ENCODE measurements at places on chromosomes 6 and 20.

DNA sequence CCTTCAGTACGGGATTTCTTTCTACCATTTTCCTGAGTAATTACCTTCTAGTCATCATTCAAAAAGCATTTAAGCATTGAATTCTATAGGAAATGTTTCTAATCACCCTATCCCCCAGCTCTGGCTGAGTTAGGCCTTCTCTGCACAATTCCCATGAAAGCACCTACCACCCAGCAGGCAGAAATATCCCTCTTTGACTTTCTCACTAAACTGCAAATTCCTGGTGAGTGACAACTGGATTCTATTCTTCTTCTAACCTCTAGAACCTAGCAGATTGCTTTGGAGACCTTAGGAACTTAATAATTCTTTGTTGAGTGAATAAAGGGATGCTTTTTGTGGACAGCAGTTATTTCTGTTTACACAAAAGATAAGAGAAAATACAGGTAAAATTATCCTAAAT lies 328.7 kb downstream of the LAMA2 start:
- no peak for DNase-seq

- no peak for DNase-seq
These were observed 127.9 kb upstream of the BACH2 start for GRCh38 chr6:90424580-90424979.

GRCh38 chr6:30781743-30782424 lies 37.5 kb upstream of the IER3 start:
- DNase-seq: no peak

- DNase-seq: no peak
These were observed 9.9 kb downstream of the LAMA5 start for GRCh38 chr20:62357187-62357667.

- DNase-seq: no peak
These were observed 141.4 kb downstream of the CD83 start for GRCh38 chr6:14258695-14259593.

DNA sequence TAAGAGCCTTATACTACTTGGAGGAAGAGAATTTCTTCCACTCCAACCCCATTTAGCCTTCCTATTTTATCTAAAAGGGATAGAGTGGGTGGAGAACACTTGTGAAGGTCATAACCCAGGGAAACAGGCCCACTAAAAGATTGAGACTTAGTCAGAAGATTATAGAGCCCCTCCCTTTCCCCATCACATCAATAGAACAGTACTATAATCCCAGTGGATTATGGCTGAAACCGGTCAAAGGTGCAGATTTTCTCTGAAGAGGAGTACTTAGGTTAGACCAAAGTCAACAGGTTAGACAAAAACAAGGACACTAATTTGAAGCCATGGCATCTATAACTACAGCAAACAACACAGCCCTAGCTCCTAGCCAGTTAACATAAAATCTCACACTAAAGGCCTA lies 330.9 kb upstream of the NOX3 start:
- no peak for DNase-seq

- DNase-seq: no peak
These were observed 407.3 kb downstream of the ARHGAP18 start for GRCh38 chr6:129302671-129303070.

- no peak for DNase-seq
These were observed 22.3 kb downstream of the ACTR5 start for GRCh38 chr20:38770546-38770945.

All from stimulated activated CD4-positive, alpha-beta T cell treated with anti-CD3 and anti-CD28 coated beads, TNF-alpha, amount 100 ng/mL, for 1 hour (primary cell).